ENCODE measurements at places on chromosomes 11 and 22.

- DNase-seq = no peak
Measured at GRCh38 chr11:130062026-130062425, 7.7 kb upstream of the APLP2 start.

- DNase-seq = no peak
Measured at GRCh38 chr22:48806227-48806781, 1021.4 kb downstream of the BRD1 start.

- DNase-seq = no peak
Measured at GRCh38 chr11:93267383-93267782, 63.2 kb upstream of the DEUP1 start.

DNA sequence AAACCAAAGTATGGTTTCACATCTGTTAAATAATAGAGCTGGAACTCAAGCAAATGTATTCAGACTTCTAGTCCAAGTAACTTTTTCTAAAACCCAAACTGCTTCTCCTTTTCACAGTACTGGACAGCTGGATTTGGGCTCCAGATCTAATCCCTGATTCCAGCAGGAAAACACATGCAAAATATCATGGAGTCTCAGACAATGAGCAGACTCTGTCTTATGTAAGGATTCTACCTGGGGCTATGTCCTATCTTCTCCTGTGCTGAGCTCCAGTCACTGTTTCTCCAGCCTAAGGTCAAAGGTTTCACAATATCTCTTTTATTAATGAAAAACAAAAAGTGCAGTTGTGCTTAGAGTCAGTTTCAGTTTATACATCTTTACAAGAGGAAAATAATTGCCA, 83.2 kb upstream of the EED start:
- no peak for DNase-seq

DNA sequence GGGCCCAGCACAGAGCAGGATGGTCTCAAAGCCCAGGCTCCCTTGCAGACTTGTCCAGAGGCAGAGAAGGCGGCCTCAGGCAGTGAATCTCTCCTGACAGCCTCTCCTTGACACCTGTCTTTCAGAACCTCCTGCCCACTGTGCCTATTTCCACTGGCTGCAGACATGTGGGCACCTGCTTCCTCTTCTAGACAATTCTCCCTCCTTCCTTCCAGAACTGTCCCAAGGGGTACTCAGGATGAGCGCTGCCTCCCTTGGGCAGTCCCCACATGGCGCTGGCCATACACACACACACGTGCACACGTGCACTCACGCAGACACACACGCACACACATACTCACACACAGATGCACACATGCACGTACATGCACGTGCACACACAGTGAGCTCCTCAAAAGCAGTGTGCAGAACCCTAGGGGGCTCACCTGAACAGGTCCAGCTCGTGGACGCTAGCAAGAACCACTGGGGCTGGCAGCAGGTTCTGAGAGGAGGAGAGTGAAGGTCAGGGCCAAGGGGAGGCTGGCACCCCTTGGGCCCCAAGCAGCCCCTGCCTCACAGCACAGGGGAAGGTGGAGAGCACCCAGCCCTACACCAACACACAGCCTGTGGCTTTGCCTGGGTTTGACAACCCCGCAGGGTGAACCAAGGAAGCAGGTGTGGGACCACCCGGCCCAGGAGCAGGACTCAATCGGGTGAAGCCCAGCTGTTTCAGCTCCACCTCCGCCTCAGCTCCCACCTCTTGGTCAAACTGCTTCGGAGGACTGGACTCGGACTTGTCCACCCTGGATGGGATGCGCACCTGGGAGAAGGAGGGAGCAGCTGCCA, 8.1 kb upstream of the PLXNB2 start:
- DNase-seq = no peak

- DNase-seq = no peak
Measured at GRCh38 chr11:47539681-47540039, 13.3 kb downstream of the CELF1 start.

GRCh38 chr11:114564831-114565230, 5.2 kb upstream of the NXPE1 start:
- no peak for DNase-seq

DNA sequence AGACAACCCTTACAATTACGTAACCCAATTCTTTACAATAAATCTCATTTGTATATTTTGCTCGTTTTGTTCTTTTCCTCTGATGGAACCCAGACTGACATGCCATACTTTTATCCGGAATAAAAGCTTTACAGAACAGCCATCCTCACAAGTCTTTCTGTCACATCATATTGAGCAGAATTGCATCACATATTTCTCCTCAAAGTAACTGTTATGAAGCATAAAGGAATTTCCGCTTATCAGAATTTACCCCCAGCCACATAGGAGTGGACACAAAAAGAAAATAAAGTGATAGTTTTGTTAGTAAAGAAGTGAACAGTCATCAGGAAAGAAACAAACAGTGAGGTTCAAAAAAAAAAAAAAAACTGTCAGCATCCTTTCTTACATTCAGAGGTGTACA, 539.5 kb upstream of the LUZP2 start:
- no peak for DNase-seq

All from SIG-M5 (cell line).